ENCODE measurements at places on chromosomes 7 and 10.

DNA sequence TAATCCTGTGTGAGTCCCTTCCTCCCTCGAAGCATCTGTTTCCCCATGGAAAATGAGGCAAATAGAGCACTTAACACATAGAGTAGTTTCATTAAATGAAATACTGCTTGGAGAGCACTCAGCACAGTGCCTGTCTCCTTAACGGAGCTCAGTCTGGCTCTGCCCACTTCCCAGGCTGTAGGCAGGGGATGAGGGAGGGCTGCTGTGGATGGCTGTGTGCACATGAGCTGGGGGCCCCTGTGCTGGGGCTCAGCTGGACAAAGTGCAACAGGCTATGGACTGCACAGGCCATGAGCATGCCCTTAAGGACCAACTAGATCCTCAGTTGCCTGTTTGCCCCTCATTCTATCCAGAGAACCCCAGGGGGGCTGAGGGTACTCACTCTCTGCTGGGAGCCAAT is 14.5 kb downstream of the ZCCHC24 start:
- peak; percentile 39 for DNase-seq

DNA sequence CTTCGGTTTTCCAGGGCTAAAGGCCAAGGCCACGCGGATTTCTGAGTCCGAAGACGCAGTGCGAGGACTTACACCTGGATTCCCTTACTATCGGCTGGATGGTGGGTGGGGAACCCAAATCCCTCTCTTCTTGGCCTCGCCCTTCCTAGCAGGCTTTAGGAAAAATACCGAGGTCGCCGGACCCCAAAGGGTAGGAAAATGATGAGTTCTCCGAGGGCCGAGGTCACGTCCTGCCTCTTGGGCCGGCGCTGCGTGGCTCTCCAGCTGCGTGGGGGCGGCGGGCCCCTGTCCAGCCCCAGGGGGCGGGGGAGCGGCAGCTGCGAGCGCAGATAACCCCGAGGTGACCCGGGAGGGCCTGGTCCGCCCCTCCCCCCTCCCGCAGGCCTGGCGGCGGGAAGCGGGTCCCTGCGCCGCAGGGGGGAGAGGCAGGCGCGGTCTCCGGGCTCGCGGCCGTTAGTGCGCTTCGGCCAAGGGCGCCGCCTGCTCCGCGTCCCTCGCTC is 805 bp upstream of the HMX3 start:
- no peak for DNase-seq

DNA sequence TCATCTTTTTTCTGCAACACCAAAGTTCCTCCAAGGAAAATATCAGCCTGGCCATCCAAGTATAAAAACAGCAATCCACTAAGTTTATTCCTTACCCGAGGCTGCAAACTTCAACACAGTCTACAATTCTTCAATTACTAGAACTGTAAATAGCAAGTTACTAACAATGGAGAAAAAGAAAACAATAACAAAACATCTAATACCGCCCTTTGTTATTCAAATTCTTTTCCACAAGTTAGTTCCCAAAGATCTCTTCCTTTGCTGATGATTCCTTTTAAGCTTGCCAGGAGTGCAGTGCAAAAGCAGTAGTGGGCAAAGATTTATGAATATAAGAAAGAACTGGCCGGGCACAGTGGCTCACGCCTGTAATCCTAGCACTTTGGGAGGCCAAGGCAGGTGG is 86.2 kb downstream of the CUL2 start:
- DNase-seq, result no peak

GRCh38 chr10:102286216-102286615 is 40.9 kb downstream of the GBF1 start:
- DNase-seq, result no peak

GRCh38 chr10:123269017-123269552 is 114.9 kb downstream of the BUB3 start:
- DNase-seq, result no peak

DNA sequence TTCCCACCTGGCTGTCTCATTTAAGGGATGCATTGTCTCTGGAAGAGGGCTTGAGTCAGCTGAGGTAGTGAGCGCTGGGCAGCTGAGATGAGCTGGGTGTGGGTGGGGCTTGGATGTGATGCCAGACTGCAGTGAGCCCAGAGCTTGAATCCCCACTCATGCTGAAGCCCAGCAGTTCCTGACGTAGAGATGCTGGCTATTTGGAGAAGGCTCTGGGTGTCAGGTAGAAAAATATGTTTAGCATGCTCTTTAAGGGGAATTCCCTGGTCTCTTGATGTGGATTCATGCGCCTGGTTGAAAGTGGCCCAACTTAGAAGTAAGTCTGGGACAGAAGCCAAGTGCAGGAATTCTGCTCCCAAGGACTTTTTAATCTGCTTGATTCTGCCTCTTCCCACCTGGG is 241.5 kb upstream of the IGFBP3 start:
- DNase-seq, result no peak

DNA sequence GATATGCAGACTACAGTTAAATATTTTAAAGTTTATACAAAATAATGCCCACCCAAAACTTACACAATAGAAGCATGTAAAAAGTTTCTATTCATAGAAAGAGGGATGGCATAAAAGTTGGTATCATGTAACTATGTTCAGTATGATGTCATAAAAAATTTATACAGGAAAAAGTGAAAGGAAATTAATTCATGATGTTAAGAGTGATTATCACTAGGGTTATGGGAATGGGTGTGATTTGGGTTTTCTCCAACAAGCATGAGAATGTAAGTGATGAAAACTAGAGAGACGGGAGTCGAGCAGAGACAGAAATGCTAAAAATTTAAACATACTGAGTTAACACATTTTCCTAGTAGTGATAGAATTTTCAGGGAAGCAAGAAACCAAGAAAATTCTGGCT is 52.7 kb downstream of the GDI2 start:
- no peak for DNase-seq

DNA sequence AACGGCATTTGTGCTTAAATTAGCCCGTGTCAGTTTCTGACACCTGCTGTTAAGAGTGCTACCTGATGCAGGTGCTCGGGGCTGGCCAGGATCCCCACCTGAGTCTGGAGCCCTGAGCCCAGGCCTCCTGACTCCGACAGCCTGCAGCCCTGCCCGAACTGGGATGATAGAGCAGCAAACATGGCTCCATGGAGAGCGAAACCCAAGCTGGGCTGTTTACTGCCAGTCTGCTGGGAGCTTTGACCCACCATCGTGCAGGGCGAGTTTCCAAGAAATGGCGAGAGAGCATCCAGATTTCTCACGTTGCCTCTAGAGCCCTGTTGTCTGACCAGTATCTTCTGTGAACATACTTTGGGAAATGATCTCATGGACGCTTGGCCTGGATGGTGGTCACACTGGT is 66.2 kb downstream of the MGMT start:
- DNase-seq, result no peak

GRCh38 chr10:1159131-1160061 is 103.2 kb downstream of the WDR37 start:
- DNase-seq, result peak; percentile 16

DNA sequence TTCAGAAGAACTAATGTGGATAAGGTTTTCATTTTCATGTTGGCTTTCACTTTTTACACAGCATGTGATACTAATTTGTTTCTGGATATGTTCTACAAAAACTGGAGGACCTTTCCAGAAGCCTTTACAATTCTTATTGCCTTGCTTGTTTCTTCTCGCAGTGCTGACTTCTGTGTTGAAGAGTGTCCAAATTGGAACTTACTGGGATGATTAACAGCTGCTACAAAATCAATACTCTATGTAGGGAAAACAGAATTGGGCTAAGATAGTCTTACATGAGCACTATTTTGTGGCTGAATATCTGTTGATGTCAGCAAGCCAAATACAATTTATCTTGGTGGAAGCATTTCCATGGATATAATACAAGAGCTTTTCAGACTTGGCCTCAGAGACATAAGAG is 351.2 kb downstream of the DGKB start:
- no peak for DNase-seq

GRCh38 chr10:48517911-48518811 is 86.7 kb downstream of the ARHGAP22 start:
- peak; percentile 28 for DNase-seq

DNA sequence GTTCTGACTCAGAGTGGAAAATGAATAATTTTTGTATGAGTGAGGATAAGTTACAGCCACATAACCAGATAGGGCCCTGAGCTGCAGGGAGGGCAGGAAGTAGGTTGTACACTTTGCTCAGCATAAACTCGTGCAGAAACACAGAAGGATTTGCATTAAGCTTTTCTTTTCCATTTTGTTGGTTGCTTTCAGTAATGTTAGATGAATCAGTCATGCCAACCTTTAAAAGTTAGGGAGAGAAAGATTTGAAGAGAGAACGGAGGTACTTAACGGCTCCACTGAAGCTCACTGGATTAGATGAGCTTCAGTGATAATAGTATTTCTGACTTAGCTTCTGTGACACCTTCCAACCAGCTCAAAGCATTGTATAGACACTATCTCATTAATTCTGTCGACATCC is 348.1 kb downstream of the GATA3 start:
- DNase-seq, result no peak

GRCh38 chr10:132420981-132421846 is 24.2 kb downstream of the PWWP2B start:
- peak; percentile 72 for DNase-seq

DNA sequence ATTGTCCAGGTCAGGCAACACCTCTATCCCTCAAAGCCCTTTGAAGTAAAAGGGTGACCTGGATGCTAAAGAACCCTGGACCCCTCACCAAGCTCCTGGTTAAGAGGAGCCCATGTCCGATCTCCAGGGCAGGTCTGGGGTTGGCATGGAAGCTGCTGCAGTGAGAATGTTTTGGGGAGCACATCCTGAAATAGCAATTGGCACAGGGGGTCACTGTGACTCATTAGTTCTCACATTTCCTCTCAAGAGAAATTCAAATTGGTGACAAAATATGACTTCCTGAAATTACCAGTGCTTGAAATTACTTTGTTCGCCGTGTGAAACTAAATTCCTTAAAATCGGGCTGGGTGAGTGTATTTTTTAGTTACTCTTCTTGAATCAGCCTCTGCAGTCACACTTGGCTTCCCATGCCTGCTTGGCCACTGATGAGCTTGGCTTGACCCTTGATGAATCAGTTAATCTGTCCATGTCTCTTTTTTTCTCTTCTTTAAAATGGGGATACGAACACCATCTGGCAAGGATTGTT is 18.8 kb upstream of the ARHGAP22 start:
- DNase-seq, result no peak

- no peak for DNase-seq
Measured at GRCh38 chr10:6757158-6757557, 177.1 kb upstream of the PRKCQ start.

- no peak for DNase-seq
Measured at GRCh38 chr10:46239247-46239646, 47.5 kb upstream of the ANTXRL start.
